ENCODE measurements at places on chromosomes 12 and 14.

DNA sequence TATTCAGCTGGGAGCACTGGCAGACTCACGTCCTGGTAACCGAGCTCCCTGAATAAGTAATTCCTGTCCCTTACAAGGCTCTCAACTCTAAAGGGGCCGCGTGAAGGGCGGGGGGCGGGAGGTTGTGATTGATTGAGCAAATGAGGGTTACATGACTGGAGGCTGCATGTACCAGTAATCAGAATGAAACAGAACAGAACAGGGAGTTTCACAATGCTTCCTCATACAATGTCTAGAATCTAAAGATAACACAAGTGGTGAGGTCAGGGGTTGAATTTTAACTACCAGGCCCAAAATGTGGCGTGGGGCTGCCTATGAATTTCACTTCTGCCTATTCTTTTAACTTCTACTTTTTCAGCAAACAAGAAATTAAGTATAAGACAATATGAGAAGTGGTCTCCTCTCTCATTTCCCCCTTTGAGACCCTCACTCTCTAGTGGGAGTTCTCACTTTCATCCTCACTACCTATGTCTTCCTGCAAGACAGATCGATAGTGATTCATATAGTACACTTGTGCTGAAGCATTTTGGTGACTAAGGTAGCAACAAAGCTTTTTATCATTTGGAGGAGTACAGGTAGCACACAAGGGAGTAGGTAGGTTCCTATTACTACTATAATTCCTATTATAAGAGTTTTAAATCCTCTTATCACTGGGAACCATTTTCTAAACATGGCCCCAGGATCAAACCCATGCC is 239.8 kb downstream of the KTN1 start:
- DNase-seq: no peak

- no peak for DNase-seq
These were observed 65.9 kb downstream of the DAAM1 start for GRCh38 chr14:59254146-59254910.

DNA sequence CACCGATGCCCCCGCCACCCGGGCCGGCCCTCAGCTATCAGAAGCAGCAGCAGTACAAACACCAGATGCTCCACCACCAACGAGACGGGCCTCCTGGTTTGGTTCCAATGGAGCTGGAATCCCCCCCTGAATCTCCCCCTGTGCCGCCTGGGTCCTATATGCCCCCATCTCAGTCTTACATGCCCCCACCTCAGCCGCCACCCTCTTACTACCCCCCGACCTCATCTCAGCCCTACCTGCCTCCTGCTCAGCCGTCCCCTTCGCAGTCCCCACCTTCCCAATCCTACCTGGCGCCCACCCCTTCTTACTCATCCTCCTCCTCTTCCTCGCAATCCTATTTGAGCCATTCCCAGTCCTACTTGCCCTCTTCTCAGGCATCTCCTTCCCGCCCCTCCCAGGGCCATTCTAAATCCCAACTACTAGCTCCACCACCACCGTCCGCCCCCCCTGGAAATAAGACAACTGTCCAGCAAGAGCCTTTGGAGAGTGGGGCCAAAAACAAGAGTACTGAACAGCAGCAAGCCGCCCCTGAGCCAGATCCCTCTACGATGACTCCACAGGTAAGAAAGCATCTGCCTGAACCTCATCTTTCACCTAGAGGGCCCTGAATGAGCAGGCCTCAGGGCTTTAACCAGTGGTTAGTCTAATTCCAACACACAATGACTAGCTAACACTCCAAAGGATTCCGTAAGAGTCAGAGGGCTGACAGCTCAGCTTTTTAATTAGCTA is 851 bp downstream of the YLPM1 start:
- no peak for DNase-seq

DNA sequence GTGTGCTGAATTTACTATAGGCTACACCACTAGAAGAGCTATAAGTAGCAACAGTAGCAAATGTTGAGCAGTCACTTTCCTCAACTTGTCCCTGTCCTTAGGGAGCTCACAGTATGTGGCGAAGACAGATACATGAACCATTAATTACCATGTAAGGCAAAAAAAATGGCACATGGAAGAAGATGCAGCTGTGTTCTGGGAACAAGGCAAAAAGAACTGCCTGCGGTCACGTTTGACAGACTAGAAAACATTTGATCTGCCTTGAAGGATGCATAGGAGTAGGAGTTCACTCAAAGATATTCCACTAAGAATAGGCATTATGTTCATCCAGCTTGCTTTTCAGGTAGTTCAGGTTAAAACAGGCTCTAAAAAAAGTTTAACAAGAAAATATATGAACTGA is 46.5 kb upstream of the IFNG-AS1 start:
- DNase-seq: no peak

DNA sequence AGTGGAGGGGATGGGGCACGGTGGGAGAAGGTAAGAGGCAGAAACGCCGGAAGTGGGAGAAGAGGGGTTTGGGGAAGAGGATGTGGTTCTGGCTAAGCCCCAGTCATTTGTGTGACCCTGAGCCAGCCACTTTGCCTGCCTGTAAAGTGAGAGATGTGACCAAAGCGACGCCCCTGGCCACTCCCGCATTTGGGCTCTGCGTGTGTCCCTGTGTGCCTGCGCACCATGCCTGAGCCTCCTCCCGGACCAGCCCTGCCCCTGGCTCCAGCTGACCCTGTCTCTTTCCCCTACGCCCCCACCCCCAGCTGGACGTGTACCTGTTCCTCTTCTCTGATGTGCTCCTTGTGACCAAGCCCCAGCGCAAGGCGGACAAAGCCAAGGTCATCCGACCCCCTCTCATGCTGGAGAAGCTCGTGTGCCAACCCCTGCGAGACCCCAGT is 8.0 kb downstream of the PLEKHG6 start:
- DNase-seq: no peak

- DNase-seq: no peak
These were observed 718 bp upstream of the TROAP start for GRCh38 chr12:49322367-49322707.

DNA sequence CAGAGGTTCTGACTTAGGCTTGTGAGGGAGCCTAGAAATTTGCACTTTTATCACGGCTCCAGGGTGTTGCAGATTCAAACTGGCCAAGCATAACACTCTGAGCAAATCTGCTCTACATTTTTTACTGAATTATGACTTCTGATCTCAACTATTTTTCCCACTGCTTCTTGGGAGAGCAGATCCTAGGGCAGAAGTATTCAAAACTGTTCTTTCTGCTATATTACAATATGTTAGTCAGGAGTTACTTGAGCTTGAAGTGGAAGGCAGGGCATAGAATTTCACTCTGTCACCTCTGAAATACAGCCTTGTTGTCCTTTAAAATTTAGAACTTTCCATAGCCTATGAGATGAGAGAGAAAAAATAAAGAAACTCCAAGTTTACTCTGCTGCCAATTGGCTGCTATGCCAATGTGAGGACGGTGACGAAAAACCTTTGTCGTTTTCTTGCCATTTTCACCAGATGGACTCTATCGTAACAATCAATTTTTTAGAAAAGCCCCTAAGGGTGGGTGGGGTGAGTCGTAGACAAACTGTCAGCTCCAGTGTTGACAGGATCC is 16.4 kb upstream of the KERA start:
- DNase-seq: no peak

- DNase-seq: no peak
These were observed 550.8 kb downstream of the MED13L start for GRCh38 chr12:115726691-115727090.

DNA sequence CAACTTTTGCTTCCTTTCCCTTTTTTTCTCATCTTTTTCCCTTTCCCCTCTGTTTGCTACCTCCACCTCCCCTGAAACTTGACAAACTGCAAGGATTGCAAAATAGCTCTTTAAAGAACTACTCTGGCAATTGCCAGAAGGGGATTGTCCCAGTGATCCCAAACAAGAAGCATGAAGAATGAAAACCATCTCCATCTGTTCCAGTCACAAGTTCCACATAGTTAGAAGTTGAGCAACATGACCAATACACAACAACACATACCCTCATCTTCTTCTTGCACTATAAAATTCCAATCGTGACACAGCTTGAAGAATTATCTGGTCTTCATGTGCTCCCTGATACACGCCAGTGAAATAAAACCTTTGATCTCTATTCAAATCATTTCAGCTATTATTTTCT is 93.7 kb upstream of the USP15 start:
- DNase-seq: no peak

- DNase-seq: no peak
These were observed 2.8 kb downstream of the OLR1 start for GRCh38 chr12:10169104-10169503.

GRCh38 chr12:124210991-124211577 is 83.8 kb upstream of the RFLNA start:
- no peak for DNase-seq

GRCh38 chr14:76015191-76015590 is 29.6 kb downstream of the IFT43 start:
- DNase-seq: no peak

DNA sequence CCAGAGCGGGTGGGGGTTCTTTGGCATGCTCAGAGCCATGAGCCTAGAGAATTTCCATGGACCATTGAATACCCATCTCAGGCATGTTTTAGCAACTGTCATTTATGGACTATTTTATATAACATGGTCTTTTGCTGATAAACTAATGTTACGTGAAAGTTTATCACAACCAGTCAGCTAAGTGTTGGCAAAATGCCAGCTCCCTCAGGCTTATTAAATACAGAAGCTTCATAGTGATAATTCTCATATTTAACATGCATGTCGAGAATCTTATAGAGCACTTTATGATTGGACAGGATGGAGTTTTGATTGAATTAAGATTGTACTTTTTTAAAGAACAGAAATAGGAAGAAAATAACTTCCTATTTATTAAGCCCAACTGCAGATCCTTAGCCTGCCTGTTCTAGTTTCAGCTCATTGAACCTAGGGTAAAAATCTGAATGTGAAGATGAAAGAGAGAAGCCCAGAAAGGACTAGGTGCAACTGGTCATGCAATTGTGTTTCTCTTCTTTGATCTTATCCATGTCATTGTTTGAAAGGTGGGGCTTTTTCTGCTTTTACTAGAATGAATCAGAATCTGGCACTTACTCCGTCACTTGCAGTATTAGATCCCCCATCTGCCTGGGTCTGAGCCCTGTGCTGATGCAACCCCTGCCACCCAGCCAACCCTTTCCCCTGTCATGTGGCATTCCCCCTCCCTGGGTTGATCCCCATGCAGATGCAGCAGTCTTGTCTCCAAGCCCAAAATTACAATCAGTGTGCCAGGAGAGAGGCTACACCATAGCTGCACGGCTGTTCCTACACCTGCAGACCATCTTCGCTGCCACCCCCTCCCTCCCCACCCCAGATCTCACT is 134.6 kb upstream of the EVL start:
- no peak for DNase-seq

DNA sequence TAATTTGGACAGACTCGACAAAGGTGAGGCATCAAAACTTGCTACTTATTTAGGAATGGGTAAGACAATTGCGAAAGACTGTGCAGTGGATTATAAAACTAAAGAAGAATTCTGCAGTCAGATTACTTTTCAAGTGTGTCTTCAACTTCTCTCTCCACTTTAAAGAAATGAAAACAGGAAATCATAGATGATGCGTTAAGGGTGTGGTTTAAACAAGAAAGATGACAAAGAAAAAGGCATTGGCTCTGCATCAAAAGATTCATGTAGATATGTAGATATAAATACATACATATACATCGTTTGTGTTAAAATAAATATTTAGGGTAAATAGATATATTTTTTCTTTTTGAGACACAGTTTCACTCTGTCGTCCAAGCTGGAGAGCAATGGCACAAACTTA is 74.6 kb upstream of the PARP11 start:
- no peak for DNase-seq

- no peak for DNase-seq
These were observed 927 bp upstream of the LRP6 start for GRCh38 chr12:12267742-12268200.

DNA sequence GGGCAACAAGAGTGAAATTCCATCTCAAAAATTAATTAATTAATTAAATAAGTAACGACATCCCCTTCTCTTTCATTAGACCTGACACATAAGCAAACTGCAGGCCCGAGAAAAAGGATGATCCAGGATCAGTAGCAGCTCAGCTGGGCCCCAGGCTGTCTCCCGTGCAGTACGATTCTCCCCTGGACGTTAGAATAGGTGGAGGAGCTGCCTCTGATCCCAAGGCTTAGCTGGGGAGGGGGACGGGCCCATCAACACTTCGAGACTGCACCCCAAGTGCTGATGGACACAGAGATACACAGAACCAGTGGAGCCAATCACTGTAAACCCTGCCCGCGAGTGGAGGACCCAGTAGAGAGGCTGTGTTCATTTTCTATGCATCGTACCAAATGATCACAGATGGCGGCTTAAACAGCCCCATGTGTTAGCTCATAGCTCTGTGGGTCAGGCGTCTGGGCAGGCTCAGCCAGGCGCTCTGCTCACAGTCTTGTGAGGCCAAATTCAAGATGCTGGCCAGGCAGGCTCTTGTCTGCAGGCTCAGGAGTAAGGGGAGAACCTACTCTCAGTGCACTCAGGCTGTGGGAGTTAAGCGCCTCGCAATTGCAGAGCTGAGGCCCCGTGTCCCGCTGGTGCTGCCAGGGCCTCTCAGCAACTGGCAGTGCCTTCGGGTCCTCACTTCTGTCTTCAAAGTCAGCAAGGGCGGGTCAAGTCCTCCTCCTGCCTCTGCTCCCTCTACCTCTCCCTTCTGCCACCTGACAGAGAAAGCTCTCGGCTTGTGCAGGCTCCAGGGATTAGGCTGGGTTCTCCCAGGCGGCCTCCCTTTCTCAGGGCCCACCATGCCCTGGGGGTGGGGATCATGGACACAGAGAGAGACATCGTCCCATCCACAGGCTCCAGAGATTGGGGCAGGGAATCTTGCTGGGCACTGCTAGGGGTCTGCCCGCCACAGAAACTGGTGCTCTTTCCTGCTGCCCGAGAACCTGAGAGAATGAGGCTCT is 26.4 kb downstream of the RIMBP2 start:
- DNase-seq: no peak

- DNase-seq: no peak
These were observed 505.9 kb downstream of the FLRT2 start for GRCh38 chr14:86035882-86036281.

- DNase-seq: no peak
These were observed 10.0 kb upstream of the IFI27L2 start for GRCh38 chr14:94139421-94139820.

DNA sequence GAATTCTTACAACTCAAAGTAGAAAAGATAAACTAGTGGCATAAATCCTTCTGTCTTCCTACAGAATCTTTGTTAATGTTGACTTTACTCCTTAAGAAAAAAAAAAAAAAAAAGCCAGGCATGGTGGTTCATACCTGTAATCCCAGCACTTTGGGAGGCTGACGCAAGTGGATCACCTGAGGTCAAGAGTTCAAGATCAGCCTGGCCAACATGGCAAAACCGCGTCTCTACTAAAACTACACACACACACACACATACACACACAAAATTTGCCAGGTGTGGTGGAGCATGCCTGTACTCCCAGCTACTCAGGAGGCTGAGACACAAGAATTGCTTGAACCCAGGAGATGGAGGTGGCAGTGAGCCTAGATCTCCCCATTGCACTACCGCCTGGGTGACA is 17.7 kb upstream of the SPTSSA start:
- no peak for DNase-seq

DNA sequence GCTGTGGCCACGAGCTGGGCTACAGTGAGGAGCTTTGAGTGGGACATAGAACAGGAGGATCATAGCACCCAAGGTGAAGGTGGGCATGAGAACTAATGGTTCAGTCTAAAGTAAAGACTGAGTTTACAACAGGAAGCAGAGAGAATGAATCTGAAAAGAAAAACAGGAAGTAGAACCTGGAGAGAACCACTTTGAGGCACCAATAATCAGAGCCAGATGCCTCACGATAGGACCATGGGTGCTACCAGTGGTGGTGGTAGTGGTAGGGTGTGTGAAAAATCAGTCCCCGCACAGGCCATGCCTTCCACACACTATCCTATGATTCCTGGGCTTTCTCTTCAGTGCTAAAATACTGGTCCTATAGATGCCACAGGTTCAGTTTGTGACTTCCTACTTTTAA is 293.6 kb downstream of the AKAP6 start:
- DNase-seq: no peak

GRCh38 chr12:49705479-49706134 is 1.6 kb downstream of the FMNL3 start:
- DNase-seq: no peak
